Mesothelial cell of epicardium (in vitro differentiated cells): ENCODE measurements at places on chromosomes 4 and X.

GRCh38 chr4:78863991-78864390, 75.2 kb downstream of the PAQR3 start:
- DNase-seq = no peak

GRCh38 chr4:98746530-98746929, 88.1 kb upstream of the TSPAN5 start:
- no peak for DNase-seq

DNA sequence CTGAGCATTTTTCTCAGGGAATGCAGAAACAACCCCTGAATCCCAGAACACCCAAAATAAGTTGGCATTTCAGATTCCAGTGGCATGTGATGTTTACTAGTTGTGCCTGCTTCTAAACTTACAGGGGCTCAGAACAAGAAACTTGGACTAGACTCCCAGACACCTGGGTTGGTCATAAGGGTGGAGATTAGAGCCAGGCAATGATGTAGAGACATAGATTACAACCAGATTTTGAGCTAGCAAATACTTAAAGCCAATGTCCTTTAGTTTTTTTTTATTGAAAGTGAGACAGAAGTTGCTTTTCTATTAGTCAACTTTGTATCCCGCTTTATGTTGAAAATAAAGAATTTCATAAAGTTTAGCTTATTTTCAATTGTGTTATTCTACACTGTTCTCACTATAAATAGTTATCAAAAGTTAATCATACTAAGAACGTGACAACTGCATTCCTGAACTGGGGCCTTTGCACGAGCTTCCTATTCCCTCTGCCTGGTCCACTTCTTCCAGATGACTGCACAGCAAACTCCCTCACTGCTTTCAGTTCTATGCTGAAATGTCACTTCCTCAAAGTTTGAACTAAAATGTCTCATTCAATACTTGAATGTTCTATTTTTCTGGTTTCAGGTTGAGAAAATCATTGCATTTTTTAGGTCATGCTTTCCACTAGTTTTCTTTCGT, 224.7 kb upstream of the PPP1R2C start:
- DNase-seq = no peak

GRCh38 chrX:1833656-1834360, 218.9 kb downstream of the ASMT start:
- no peak for DNase-seq

- no peak for DNase-seq
Measured at GRCh38 chr4:180564026-180564425, 1679.2 kb upstream of the TENM3 start.

- no peak for DNase-seq
Measured at GRCh38 chr4:127809173-127809800, 27.2 kb downstream of the HSPA4L start.

- no peak for DNase-seq
Measured at GRCh38 chrX:87679849-87680248, 162.2 kb downstream of the KLHL4 start.

- no peak for DNase-seq
Measured at GRCh38 chr4:148435654-148436406, 6.4 kb downstream of the NR3C2 start.

DNA sequence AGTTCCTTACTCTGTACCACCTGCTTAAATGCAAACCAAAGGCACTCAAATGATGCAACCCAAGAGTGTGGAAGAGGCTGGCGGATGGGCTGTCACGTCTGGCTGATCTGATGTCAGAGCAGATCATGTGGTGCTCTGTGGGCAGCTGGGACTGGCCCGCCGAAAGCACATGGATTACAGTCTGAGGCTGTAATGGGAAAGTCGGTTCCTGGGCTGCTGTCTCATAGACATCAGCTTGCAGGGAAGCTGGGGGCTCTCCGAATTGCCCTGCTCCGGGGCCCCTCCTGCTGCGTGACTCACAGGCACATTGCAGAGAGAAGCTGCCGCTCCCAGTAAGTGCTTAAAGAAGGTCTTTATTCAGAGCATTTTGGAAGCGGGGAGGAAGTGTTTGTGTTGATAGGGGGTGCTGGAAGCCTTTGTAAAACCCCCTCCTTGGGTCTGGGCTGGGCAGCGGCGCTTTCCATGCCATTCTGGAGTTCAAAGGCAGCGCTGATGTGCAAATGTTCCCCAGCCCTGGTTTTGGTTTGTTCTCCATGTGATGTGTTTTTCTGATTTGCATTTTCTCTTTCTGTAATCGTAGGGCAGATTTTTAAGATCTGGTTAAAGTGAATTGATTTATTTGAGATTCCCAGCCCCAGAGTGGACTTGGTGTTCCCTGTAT, 181.1 kb downstream of the LARP7 start:
- DNase-seq = peak; percentile 58

DNA sequence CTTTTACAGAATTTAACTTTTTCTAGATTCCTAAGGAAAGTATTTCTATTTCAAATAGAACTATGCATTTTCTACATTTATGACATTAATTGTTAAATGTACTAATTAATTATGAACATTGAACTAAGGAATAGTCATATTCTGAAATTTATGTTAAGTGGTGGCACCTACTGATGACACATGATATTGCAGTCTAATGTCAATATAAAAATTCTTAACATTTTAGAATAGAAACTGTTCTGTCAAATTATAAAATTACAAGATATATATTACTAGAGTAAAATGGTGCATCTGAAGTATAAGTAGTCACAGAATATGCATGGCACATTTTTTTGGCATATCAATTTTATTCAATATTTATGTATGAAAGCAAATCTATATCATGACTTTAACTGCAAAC, 40.2 kb upstream of the NDNF start:
- no peak for DNase-seq

GRCh38 chr4:89294573-89295269, 12.9 kb downstream of the GPRIN3 start:
- DNase-seq = no peak

DNA sequence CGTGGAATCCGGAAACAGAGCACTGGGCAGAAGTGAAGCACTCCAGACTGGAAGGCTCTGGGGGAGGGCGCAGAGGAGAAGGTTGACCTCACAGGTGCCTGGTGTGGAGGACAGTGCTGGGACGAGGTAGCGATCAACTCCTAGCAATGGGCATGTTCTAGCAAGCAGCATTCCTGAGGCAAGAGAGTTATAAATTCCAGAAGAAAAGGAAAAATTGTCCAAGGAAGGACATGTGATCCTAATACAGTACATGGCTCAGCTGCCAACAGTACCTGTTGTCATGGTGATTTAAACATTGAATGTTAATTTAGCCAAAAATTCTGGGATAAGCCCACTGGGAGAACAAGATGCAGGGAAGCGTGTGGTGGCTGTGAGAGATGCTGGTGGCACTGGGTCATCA, 8.2 kb downstream of the ARHGAP4 start:
- no peak for DNase-seq
